Uterus (tissue), 4 donors: ENCODE measurements at places on chromosomes 5 and 9. TPM values are rescaled to one million over a fixed set of nuclear protein-coding genes. Genes with fewer than 3 reads are reported as not detected.
A peak's percentile ranks its signal among the peaks of the same experiment; 100 is the strongest.

CCL27 gene
- not detected for total RNA-seq

AFF4 gene
- 104 TPM for total RNA-seq

TOPORS gene
- total RNA-seq: 17.8 TPM

- H3K4me1 ChIP-seq: no peaks in the 10 kb centered on the region
- H3K36me3 ChIP-seq: no peaks in the 10 kb centered on the region
- DNase-seq: no peak
Observed at GRCh38 chr5:180718810-180719453, 20.9 kb downstream of the OR2Y1 start.

DNA sequence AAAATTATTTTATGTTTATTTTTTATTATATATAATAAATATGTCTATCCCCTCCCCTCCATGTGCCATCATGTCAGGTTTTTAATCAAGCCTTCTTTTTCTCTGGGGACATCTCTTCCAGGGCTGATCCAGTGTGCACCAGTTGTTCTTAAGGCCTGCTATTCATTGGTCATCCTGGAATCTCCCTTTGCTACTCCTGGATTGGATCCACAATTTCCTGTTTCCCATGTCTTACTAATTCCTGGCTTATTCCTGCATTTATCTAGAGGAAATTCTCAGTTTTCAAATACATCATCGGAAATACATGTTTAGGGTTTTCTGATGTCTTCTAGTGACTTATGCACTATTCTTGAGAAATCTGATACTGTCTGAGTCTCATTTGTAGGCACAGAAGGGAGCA, 56.8 kb downstream of the ANGPTL2 start:
- no peaks in the 10 kb centered on the region for H3K27me3 ChIP-seq
- H3K4me1 ChIP-seq: no peaks in the 10 kb centered on the region
- no peak overlapping the region for H3K27ac ChIP-seq
- H3K4me3 ChIP-seq: no peak overlapping the region

DNA sequence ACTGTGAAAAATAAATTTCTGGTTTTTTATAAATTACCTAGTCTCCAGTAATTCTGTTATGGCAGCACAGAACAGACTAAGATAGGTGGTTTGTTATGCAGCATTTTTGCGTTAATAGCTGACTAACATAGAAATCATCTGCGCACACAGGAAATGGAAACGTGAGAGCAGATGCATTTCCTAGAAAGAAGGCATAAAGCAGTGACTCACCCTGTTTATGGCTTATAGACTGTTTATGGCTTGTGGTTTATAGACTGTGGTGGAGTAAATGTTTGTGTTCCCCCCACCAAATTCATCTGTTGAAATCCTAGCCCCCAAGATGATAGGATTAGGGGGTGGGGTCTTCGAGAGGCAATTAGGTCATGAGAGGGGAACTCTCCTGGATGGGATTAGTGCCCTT, 18.3 kb upstream of the OSMR start:
- no peak overlapping the region for H3K4me3 ChIP-seq
- H3K4me1 ChIP-seq: no peaks in the 10 kb centered on the region
- H3K36me3 ChIP-seq: no peaks in the 10 kb centered on the region
- H3K27ac ChIP-seq: no peak overlapping the region
- no peaks in the 10 kb centered on the region for H3K27me3 ChIP-seq
- no peak for DNase-seq

- H3K36me3 ChIP-seq: no peaks in the 10 kb centered on the region
- no peaks in the 10 kb centered on the region for H3K4me1 ChIP-seq
- H3K27ac ChIP-seq: no peak overlapping the region
- no peaks in the 10 kb centered on the region for H3K27me3 ChIP-seq
- no peak overlapping the region for H3K4me3 ChIP-seq
Observed at GRCh38 chr9:99051406-99051805, 53.5 kb upstream of the TGFBR1 start.

GRCh38 chr9:9625248-9625647, 987.6 kb downstream of the PTPRD start:
- no peak for DNase-seq
- H3K4me1 ChIP-seq: no peaks in the 10 kb centered on the region
- H3K27me3 ChIP-seq: no peaks in the 10 kb centered on the region
- no peak overlapping the region for H3K27ac ChIP-seq

DNA sequence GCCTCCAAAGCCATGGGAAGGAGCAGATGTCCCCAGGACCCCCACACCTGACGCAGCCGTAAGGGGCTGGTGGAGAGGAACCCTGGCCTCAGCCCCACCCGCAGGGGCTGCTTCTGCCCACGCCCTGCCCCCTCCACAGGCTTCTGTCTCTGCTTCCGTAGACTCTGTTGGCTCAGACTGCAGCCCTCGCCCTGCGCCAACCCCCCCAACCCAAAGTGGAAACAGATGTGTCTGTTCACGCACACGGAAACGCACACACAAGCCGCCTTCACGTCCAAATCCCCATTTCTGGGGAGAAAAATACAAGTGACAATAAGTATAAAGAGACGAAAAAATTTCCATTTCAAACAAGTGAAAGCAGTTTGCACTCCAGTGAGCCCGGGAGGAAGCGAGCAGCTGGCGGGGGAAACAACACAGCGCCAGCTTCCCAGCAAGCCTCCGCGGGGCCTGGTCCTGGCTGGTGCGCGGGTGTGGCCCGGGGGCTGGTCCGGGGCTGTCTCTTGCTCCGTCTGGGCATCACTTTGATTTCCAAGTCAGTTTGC, 32.6 kb upstream of the RXRA start:
- no peaks in the 10 kb centered on the region for H3K36me3 ChIP-seq
- peak; percentile 38 for DNase-seq
- no peak overlapping the region for H3K27ac ChIP-seq

- no peak for DNase-seq
- no peaks in the 10 kb centered on the region for H3K4me1 ChIP-seq
- H3K36me3 ChIP-seq: no peaks in the 10 kb centered on the region
- no peaks in the 10 kb centered on the region for H3K27me3 ChIP-seq
Observed at GRCh38 chr9:125586172-125586511, 120.9 kb downstream of the MAPKAP1 start.

DNA sequence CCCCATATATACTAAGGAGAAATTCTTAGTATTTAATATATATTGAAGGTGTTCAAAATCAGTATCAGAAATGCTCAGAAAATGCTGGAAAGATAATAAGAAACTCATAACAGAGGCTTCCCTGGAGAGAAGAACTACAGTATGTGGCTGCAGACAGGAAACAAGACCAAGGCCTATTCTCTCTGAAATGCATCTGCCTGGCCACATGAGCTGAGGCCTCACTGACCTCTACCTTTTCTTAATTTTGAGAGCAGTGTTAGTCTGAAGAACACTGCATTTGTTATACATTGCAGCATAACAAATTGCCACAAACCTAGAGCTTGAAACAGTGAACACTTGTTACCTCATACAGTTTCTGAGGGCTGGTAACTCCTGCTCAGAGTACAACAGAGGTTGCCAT, 133.4 kb upstream of the SPEF2 start:
- peak overlapping the region; percentile 81 for H3K27ac ChIP-seq
- H3K4me3 ChIP-seq: no peak overlapping the region
- H3K36me3 ChIP-seq: no peaks in the 10 kb centered on the region
- H3K4me1 ChIP-seq: peaks cover 15% of the 10 kb centered on the region
- no peaks in the 10 kb centered on the region for H3K27me3 ChIP-seq
